ENCODE measurements at places on chromosomes 16 and 17.

DNA sequence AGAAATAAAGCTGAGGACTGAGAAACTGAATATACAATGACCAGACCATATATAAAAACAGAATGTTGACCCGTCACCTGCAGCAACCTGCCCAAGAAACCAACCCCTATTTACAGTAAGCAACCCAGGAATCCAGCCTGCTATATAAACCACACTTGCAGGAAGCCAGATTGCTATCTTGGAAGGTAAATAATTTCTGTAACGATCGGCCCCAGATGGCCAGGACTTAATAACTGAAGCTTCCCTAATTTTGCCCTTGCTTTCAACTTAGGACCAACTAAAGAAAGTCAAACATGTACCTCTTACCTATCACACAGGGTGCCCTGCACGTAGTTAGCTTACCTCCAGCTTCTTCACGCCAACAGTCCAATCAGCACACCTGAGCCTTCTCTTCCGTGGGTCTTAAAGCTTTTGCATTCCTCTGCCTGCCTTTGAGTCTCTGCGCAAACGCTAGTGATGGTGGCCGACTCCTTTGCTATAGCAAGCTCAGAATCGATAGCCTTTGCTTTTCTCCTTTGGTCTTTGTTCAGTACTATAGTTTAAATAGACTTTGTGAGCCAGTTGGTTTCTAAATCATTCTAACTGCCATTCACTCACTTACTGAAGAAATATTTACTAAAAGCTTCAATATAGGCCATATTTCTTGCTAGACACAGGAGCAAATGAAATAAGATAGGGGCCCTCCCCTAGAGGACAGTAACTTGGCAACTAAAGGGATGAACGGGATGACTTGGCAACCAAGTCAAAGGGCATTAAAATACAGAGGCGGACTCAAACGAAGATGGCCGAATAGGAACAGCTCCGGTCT lies 31.3 kb downstream of the MPHOSPH6 start:
- DNase-seq: no peak

DNA sequence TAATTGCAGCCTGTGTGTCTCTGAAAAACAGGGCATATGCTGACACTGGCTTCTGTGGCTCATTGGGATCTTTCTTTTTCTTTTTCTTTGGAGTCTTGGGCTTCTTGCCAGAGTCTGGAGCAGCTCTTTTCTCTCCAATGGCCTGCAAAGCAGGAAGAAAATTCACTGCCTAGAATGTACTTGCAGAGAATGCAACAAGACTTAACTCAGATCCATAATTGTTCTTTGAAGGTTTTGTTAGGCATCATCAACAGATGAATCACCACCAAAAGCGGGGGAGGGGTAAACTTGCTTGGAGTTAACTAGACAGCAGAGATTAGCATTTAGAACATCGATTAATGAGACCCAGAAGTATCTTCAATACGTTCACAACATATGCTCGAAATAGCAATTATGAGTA lies 100.9 kb downstream of the TOX3 start:
- DNase-seq: no peak

GRCh38 chr16:8619671-8620370 lies 1.7 kb upstream of the METTL22 start:
- DNase-seq: no peak

- no peak for DNase-seq
These were observed 8.2 kb upstream of the CNGB1 start for GRCh38 chr16:57979006-57979585.

DNA sequence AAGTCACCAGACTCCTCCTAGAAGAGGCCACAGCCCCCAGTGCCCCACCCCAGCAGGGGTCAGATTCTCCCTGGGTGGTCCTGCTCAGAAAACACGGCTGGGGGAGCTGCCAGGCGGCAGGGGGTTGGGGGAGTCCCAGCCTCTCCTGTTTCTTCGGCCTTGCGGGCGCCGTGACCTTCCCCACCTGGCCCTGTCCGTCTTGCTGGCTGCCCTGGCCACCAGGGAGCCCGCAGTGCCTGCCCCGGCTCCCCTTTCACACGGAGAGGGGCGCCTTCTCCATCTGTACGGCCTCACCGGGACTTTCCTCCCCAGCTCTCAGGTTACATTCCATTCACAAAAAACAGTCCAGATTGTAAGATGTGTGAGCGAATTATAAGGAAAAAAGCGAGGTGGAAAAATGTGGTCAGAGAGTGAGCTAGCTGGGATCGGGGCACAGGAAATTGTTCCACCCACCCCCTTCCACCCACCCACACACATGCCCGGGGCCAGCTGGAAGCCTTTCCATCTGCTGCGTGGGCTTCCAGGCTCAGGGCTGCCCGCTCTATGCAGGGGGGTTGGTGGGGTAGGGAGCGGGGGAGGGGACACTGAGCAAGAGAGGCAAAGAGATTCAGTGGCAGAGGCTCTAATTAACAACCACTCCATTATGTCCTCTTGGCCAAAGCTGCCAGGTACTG lies 14.6 kb upstream of the CIBAR2 start:
- no peak for DNase-seq

DNA sequence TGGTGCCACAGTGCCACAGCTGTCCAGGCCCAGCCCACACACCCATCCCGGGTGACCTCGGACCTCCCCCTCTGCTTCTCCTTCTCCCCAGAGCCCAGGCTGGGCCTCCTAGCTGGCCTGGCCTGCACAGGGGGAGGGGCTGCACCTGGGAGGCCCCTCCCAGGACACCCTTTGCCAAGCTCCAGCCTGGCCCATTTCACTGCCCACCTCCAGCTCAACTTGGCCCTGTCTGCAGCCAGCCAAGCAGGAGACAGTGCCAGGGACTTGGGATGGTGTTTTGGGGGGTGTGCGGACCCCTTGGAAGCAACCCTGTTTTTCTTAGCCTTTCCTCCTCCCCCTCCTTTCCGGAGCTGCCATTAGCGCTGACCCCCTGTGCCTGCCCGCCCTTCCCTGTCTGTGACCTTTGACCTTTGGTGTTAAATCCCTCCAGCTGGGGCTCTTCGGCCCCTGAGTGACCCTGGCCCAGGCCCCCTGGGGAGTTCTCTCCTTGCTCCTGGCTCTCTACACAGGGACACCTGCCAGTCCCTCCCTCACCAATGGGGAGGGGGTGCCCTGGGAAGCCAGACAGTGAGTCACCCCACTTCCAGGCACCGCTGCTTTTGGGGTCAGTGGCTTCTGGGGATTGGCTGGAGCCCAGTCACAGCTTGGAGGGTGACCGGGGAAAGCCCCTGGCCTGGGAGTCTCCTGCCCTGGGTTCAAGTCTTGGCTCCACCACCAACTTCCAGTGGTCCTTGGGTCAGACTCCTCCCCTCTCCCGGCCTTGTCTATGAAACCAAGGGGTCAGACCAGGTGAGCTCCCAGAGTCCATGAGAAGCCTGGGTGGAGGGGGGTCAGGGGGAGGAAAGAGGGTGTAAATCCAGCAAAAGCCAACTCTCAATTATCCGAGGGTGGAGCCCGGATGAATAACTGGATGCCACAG lies 1.9 kb downstream of the GLIS2 start:
- DNase-seq: peak; percentile 37

DNA sequence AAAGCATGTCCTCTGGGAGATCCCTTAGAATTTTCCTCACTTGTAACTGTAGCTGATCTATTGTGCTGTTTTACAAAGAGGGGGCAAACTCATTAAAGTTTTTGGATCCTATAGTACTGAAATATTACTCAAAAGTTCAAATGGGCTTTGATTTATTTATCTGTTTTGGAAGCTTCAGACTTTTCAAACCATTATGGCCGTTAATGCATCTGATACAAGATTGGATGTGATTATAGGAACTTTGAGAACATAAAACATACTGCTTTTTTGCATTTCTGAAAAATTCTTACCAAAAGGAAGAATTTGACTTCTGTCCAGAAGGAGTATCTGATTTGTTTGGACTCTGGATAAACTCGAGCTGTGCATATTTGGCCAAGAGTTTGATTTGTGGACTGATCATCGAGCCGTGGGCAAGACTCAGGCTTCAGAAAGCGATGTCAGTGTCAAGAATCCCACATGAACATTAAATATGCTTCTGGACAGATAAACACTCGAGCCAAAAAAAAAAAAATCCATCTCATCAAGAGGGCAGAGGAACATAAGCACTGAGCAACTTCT lies 8.2 kb upstream of the MARCHF10 start:
- DNase-seq: no peak

GRCh38 chr17:43545383-43545632 lies 832 bp downstream of the ETV4 start:
- no peak for DNase-seq

- DNase-seq: no peak
These were observed 21.6 kb downstream of the UBALD1 start for GRCh38 chr16:4593086-4593485.

GRCh38 chr17:52606098-52606497 lies 447.6 kb upstream of the CA10 start:
- DNase-seq: no peak

GRCh38 chr17:2931876-2932275 lies 131.5 kb downstream of the OR1D5 start:
- no peak for DNase-seq
